ENCODE measurements at places on chromosomes 4 and X. TPM values are rescaled to one million over a fixed set of nuclear protein-coding genes. Genes with fewer than 3 reads are reported as not detected.

Gene GYPB
- total RNA-seq: 3.4 TPM

Gene PCDH19
- total RNA-seq: 25.7 TPM

Gene DRP2
- 4.2 TPM for total RNA-seq

Gene CT45A5
- not detected for total RNA-seq

Gene GLRB
- 51.5 TPM for total RNA-seq

Gene ADRA2C
- total RNA-seq: 2.2 TPM

Gene CT45A10
- total RNA-seq: not detected

Gene TMPRSS11F
- total RNA-seq: not detected

Gene MPP1
- 15.1 TPM for total RNA-seq

Gene PNMA6A
- total RNA-seq: 18.1 TPM

Gene SSX4
- not detected for total RNA-seq

Gene SPACA5
- not detected for total RNA-seq

Gene GAGE12C
- not detected for total RNA-seq
